Pulmonary artery endothelial cell (primary cell): ENCODE measurements at places on chromosomes 11 and 22. TPM values are rescaled to one million over a fixed set of nuclear protein-coding genes. Genes with fewer than 3 reads are reported as not detected.

MYOD1 gene
- not detected in 2 replicates for total RNA-seq

DNAJB13 gene
- not detected in 2 replicates for total RNA-seq

CRYAB gene
- 0.33 and 2.7 TPM in 2 replicates for total RNA-seq

P2RX3 gene
- total RNA-seq: not detected in 2 replicates

TYR gene
- not detected in 2 replicates for total RNA-seq

ALDH3B1 gene
- total RNA-seq: 0.74 and 1.3 TPM in 2 replicates

OR56A3 gene
- total RNA-seq: not detected in 2 replicates
